ENCODE measurements at places on chromosomes 3 and 15.

- DNase-seq: no peak
Observed at GRCh38 chr3:183491923-183492848, 63.3 kb downstream of the KLHL6 start.

DNA sequence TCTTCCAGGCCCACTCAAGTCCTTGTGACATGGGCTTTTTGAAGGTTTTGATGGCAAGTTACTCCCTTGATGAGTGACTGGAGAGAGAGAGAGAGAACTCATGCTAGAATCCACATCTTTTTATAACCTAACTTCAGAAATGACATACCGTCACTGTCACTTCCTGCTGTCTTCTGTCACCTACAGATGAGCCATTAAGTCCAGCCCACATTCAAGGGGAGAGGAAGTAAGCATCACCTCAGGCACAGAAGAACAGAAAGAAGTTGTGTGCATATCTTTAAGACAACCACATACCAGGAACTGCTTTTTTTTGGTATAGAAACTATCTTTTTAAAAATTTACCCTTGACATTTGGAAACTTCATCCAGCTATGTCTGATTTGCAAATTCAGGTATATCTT, 16.6 kb upstream of the TXNRD3 start:
- no peak for DNase-seq

GRCh38 chr15:63146684-63147083, 10.6 kb downstream of the RPS27L start:
- no peak for DNase-seq

DNA sequence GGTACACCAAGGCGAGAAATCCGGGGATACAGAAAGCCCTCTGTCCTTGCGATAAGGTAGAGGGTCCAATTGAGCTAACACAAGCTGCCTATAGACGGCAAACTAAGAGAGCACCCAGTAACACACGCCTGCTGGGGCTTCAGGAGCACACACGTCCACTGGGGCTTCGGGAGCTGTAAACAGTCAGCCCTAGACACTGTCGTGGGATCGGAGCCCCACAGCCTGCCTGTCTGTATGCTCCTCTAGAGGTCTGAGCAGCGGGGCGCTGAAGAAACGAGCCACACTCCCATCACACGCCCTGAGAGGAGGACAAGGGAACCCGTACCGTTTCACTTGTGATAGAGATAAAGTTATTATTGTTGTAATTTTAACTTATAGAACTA, 486 bp downstream of the SAMMSON start:
- no peak for DNase-seq

DNA sequence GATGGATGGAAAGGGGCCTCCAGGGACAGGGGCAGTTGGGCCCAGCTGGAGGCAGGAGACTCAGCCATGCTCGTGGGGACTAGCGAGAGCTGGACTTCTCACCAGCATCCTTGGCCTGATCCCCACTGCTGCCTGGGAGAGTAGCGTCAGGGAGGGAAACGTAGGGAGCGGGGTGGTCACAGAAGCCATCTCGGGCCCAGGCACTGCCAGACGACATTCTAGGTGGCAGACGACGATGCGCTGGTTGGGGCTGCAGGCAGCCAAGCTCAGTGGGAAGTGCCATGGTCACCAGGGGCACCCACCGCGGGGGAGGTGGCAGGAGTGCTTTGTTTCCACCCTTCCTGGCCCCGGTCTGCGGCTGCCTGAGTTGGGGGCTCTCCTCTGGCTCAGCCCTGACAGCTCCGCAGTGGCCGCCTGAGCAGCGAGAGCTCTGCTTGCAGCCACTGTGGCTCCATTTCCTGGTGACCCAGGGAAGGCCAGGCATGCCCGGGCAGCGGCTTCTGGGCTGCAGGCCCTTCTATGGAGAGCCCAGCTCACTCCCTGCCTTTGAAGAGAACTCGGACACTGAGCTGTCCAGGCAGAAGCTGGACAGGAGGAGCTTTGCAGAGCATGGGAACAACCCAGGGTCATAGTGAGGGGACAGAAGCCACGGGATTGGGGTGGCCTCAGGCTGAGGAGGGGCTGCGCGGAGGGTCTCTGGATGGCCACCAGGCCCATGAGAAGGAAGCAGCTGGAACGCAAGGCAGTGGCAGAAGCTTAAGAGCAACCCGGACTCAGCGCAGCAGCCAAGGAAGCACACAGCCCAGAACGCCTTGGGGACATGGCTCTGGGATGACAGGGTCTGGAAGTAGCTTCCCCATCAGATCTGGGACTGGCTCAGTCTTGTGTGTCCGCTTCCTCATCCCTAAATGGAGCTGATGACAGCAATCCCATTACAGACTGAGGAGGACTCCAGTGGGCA, 30.8 kb downstream of the KLHL25 start:
- no peak for DNase-seq

- DNase-seq: no peak
Observed at GRCh38 chr15:33618350-33618749, 307.6 kb downstream of the RYR3 start.

DNA sequence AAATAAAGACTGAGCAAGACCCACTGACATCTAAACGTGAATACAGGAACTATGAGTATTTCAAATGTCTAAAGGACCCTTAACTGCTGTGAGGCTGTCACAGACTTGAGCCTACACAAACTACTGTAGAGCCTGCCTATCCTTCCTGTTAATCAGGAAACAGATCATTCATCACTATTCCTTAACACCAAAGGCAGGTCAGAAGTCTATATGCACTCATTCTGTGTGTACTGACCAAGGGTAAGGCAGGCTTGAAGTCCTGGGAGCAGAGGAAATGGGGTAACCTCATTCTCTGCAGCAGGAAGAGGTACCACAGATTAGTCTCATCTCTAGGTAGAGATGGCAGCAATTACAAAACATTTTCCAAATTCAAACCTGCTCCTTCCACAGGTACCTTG, 30.7 kb downstream of the NPTN start:
- no peak for DNase-seq

DNA sequence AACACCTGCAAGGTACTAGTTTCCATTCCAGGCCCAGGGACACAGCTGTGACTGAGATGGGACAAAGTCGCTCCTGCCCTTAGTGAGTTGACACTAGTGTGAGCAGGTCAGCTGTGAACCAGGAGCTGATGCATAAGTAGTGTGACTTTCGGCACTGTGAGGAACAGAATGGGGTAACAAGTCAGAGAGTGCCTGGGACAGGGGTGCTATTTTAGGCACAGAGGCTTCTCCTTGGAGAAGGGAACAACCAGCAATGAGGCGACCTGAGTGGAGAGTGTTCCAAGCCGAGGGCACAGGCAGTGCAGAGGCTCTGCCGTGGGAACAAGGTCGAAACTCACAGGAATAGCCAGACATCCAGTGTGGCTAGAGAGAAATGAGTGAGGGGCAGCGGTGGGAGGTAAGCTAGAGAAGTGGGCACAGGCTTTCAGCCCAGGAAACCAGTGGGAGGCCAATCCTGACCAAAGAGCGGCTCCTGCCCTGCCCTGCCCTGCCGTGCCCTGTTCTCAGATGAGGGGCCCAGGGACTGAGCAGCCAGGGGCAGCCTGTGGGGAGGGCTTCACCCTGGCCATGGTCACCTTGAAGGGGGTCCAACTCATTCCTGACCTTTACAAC, 14.2 kb downstream of the DNAH1 start:
- DNase-seq: no peak

GRCh38 chr15:70197318-70197944, 99.7 kb upstream of the TLE3 start:
- no peak for DNase-seq

DNA sequence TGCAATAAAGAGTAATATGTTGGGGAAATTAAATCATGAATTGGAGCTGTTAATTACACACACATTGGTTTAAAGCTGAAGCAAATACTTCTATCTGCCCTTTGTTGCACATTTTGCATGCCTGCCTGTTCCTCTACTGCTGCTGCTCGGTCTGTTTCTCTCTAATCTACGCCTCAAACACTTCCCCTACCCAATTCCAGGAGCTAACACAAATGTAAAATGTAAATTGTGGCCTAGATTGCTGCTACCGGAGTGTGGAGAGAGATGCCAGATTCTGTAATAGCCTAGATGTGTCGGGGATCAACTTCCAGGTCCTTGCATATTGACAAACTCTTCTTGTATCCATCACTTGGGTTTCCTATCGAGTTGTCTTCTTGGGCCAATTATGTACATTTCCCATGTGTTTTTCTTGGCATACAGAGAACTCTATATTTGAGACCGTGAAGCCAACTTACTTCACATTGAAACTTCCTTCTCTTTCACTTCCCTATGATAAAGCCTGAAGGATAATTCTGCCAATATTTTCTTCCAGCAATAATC, 450.4 kb upstream of the NR2F2 start:
- peak; percentile 19 for DNase-seq

GRCh38 chr3:69749461-69749860, 10.2 kb downstream of the MITF start:
- DNase-seq: no peak

DNA sequence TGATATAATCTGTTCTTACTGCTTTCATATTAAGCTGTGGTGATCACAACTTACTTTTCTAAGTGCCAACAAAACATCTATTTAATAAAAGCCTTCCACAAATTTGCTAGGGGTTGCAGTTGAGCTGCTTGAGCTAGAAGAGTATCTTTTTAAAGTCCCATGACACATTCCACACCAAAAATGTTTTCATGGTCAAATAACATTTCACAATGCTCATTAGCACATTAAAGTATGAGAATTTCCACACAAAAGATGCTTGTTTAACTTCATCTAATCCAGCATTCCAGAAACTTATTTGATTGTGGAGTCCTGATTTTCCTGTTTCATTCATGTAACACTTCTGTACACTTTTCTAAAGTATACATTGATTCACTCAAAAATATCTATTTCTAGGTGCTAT, 876.1 kb upstream of the CFAP20DC start:
- DNase-seq: no peak

- no peak for DNase-seq
Observed at GRCh38 chr3:191963182-191963581, 502.2 kb downstream of the PYDC2 start.

- peak; percentile 76 for DNase-seq
Observed at GRCh38 chr15:41944313-41944940, 27.9 kb downstream of the EHD4 start.

- DNase-seq: no peak
Observed at GRCh38 chr3:40477666-40478065, 744 bp downstream of the ZNF619 start.

- no peak for DNase-seq
Observed at GRCh38 chr3:119296727-119297122, 2.5 kb downstream of the ARHGAP31 start.

GRCh38 chr3:130779486-130779885, 32.9 kb upstream of the PIK3R4 start:
- no peak for DNase-seq

- DNase-seq: no peak
Observed at GRCh38 chr15:42387603-42388002, 28.3 kb downstream of the CAPN3 start.

DNA sequence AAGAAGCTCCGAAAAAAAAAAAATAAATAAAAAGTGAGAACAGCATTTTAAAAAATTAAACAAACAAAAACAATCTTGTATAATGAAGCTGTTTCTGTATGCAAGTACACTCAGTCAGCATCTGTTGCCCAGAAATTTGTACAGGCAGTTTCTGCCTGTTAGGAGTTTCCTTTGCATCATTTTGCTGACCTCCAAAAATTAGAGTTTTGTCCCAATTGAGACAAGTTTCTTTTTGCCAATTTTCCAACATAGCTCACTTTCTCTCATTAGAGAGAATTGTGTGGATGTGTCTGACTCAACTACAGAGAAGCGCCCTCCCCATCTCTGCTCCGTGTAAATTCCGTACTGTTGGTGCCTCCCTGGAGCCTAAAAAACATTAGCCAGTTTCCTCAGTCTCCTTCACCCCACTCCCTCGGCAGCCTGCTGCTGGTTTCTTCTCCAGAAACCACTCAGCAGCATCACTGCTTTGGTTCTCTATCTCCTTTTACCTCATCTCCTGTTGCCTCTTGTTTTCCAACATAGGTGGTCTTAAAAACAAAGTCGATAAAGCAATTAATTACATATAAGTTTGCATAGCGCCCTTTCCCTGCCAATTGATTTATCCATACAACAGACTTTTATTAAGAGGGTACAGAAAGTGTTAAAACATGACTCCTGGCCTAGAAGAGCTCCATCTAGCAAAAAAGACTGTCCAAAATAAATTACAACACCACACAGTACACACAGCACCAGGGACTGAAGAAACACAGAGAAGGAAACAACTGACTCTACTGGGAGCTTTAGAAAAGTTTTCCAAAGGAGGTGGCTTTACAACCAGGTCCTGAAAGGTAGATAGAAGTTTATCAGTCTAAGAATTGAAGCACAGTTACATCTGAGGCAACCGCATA, 286.7 kb downstream of the SHOX2 start:
- DNase-seq: peak; percentile 17

- no peak for DNase-seq
Observed at GRCh38 chr15:27459836-27460235, 488.9 kb downstream of the GABRG3 start.

- no peak for DNase-seq
Observed at GRCh38 chr3:66479532-66479947, 21.3 kb downstream of the LRIG1 start.

DNA sequence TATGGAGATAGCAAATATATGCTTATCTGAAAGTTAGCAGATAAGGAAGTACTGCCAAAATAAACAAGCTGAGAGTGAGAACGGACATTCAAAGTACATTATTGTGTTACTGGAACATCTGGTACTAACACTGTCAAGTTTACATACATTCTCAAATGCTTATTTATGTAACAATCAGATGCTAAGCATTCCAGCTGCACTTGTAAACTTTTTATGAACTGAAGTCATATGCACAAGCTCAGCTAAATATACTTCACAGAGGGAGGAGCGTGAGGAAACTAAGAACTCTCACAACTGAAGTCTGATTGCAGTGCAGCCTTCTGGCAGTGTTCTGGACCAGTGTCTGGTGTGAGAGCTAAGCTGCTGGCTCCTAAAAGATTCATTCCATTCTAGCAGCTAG, 223.7 kb upstream of the NANOGP8 start:
- peak; percentile 96 for DNase-seq

DNA sequence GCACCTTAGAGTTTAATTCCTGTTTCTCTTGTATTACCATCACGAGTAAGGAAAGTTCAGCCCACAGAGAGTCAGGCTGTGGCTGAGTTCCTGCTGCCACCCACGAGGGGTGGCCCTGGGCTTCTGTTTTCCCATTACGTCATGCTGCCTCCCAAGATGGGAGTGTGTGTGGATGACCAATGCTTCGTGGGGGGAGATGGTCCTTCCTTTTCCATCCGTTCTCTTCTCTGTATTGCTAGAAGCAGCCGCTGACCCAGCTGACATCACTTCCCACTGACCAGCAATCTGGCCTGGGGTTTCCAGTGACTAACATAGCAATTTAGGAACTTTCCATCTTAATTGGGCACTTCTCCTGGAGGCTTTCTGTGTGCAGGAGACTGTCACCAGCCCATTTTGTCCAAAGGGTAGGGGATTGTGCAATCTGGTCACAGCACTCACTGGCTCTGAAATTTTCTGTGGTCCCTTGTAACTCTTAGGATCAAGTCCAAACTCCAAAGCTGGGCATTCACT, 9.3 kb downstream of the IRAK2 start:
- DNase-seq: peak; percentile 59

All from skin of body (tissue), 3 donors.